ENCODE measurements at places on chromosomes 7 and 10.

DNA sequence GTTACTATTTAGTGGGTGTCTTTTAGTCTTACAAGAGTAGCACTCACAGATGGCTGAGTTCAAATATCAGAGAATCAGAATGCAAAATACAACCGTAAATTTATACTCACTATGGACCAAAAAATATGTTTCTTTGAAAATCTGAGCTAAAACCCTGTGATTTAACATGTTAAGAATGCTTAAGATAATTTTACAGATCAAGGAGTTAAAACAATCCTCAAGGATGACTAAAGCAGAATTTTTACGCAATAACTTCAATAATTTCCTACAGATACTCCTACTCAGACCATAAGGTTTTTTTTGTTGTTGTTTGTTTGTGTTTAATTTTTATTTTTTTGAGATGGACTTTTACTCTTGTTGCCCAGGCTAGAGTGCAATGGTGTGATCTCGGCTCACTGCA lies 47.9 kb upstream of the CCDC6 start:
- DNase-seq = no peak

DNA sequence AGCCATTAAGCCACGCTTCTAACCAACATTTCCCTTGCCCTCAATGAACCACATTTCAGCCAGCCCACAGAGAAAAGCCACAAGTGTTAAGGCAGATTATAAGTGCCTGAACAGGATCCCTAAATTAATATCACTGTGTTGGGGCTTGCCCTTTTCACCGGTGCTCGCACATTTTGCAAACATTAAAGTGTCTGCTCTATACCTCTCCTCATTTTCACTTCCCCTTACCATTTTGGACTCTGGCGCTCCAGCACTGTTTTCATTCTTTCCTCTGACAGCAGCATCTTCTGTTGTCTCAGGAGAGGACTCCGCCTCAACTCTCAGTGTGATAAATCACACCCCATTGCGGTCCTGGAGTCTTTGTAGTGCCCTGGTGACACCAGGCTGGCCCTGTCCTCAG lies 274.2 kb downstream of the BAMBI start:
- no peak for DNase-seq

- no peak for DNase-seq
These were observed 574.3 kb downstream of the TCERG1L start for GRCh38 chr10:130737186-130737585.

GRCh38 chr10:36114913-36115312 lies 472.8 kb upstream of the FZD8 start:
- no peak for DNase-seq

- no peak for DNase-seq
These were observed 202.8 kb upstream of the BMPER start for GRCh38 chr7:33702514-33703054.

DNA sequence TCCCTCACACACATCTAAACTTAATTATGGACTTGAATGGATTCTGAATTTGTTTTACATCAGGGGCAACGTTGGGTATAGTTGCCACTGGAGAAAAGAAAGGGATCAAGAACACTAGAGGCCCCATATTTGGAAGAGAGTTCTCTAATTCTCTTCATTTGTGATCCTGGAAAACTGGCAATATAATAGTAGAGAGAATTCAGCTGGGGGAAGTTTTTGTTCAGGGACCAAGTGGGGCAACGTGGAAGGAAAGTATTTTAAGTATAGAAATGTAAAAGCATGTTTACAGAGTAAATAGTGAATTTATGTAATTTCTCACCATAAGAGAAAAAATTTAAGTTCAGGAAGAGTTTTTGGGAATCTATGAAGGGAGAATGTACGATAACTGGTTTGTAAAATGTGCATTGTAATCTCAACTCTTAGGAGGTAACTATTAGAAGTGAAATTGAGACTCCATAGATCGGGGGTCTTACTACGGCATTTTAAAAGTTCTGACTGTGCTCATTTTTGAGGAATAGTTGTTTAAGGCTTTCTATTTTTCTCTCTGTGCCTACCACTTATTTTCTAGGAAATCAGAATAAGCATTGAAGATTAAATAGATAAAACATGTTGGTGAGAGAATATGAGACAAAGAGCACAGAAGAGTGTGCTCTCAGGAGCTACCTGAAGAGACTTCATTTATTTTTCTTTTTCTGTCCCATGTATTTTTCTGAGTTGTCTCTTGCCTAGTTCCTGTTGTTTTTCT lies 3.4 kb downstream of the SDHAF3 start:
- DNase-seq = no peak

DNA sequence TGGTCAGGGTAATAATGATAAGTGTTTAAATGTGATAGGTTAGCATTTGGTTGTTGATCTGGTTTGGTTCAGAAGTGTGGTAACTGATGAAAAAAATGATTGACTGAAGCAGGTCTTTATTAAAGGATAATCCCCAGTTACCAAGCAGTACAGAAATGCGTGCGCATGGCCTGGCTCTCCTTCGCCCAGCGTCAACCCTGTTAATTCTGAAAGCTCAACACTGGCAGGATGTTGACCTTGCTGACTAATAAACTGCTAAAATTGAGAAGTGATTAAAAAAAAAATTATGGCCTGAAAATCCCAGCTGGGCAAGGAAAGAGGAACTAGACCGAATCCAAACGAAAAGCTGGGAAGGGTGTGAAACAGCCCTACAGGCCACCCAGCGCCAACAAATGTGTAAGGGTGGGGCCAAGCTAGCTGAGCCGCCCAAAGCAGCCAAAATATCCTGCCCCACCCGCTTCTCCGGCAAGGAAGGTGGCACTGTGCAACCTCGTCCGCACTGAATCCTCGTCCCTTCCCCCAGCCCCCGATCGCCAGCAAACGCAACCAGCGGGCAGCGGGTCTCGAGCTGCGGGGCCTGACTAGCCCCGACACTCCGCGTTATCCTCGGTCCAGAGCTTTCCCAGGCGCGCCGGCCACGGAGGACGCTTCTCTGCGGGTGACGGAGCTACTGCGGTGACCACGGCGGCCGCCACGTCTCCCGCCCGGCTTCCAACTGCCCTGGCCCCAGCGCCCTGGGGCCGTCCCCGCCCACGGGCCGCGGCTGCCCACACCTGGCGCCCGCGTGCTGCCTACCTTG lies 561 bp downstream of the SHTN1 start:
- DNase-seq = no peak

GRCh38 chr10:123781324-123781900 lies 110.2 kb downstream of the CPXM2 start:
- no peak for DNase-seq

All from glomerular endothelial cell (primary cell).